ENCODE measurements at places on chromosomes 7 and 10. TPM values are rescaled to one million over a fixed set of nuclear protein-coding genes. Genes with fewer than 3 reads are reported as not detected.

GRCh38 chr10:35644050-35644950, 2.2 kb upstream of the FZD8 start:
- DNase-seq: no peak

DNA sequence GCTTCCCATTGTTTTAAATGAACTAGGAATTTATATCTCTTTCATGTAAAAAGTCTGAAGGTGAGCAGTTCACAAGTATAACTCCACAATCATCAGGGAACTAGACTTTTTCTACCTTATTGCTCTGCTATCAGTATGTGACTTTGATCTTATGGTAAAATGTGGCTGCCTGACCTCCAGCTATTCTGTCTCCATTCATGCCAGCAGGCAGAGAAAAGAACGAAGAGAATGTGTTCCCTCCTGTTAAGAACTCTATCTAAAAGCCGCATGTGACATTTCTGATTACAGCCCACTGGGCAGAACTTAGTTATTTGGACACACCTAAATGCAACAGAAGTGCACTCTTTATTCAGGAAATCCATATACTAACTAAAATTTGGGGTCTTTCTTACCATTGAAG, 102.8 kb upstream of the MBL2 start:
- DNase-seq: no peak

DNA sequence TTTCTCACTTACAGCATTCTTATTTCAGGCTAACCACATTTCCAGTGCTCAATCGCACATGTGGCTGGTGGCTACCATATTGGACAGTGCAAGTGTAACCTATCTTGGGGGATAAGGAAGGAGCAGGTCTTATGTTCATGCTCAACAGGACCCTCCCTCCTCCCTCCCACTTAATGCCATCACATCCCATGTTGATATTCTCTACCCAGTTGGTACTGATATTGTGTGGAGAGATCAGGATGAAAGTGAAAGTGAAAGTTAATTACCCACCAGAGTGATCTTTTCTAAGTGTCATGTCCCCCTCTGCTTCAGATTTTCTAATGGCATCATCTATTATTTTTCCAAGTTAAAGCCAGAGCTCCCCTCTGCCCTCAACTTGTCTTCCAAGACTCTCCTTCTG, 91.6 kb downstream of the BMPER start:
- DNase-seq: no peak

- peak; percentile 16 for DNase-seq
These were observed 7.3 kb upstream of the ASB4 start for GRCh38 chr7:95478272-95479037.

NOD1 gene
- 3.8 TPM for total RNA-seq

GRCh38 chr7:33039903-33040292, 22.7 kb downstream of the NT5C3A start:
- no peak for DNase-seq

LMOD2 gene
- not detected for total RNA-seq

DNA sequence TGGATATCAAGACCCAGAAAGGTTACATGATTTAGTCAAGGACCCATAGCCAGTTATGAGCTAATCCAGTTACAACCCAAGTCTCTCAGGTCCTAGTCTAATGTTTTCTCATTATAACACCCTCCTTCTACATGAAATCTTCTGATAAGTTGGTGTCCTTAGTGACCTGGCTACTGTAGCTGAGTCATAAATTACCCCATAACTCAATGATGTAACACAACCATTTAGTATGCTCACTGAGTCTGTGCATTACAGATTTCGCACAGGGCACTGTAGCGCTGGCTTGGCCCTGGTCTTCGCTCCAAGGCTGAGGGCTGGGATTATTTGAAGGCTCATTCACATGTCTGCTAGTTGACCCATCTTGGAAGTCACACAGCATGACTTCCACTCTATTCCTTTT, 36.0 kb upstream of the GLCCI1 start:
- peak; percentile 26 for DNase-seq
